ENCODE measurements at places on chromosomes 1 and 21. TPM values are rescaled to one million over a fixed set of nuclear protein-coding genes. Genes with fewer than 3 reads are reported as not detected.

The ASTN1 gene
- not detected for total RNA-seq

DNA sequence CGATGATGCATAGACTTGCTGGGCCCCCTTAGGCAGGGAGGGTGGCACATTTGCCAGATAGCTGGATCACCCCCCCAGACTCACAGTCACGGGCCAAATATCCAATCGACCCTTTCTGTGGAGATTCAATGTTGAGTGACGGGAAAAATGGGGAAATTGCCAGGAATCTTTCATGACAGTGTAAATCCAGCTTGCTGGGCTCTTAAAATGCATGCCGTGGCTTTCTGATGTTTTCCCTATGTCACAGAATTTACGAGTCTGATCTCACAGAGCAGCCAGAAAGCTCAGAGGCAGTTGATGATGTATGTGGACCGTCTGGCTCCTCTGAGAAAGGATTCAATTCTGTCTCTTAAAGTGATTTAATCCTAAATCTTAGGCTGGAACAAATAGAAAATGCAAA is 150.1 kb upstream of the ZNF644 start:
- no peak overlapping the region for H3K4me3 ChIP-seq
- no peaks in the 10 kb centered on the region for H3K4me1 ChIP-seq
- no peaks in the 10 kb centered on the region for H3K36me3 ChIP-seq
- no peak for DNase-seq

GRCh38 chr1:53069265-53069662 is 7.3 kb downstream of the PODN start:
- no peaks in the 10 kb centered on the region for H3K36me3 ChIP-seq
- no peaks in the 10 kb centered on the region for H3K4me1 ChIP-seq
- peaks cover 7% of the 10 kb centered on the region for H3K27me3 ChIP-seq
- no peak overlapping the region for H3K4me3 ChIP-seq

The GBP6 gene
- 2.8 TPM for total RNA-seq

DNA sequence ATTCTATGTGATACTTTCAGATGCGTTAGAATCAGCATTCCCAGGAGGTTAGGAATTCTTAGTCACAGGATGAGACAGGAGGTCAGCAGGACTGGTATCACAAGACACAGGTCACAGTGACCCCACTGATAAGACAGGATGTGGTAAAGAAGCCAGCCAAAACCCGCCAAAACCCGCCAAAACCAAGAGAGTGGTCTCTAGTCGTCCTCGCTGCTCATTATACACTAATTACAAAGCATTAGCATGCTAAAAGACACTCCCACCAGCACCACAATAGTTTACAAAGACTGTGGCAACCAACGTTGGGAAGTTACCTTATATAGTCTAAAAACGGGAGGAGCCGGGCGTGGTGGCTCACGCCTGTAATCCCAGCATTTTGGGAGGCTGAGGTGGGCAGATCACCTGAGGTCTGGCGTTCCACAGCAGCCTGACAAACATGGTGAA is 13.9 kb upstream of the ACTA1 start:
- no peak overlapping the region for H3K27ac ChIP-seq
- H3K4me1 ChIP-seq = no peaks in the 10 kb centered on the region
- DNase-seq = no peak
- H3K27me3 ChIP-seq = no peaks in the 10 kb centered on the region
- no peak overlapping the region for H3K4me3 ChIP-seq

DNA sequence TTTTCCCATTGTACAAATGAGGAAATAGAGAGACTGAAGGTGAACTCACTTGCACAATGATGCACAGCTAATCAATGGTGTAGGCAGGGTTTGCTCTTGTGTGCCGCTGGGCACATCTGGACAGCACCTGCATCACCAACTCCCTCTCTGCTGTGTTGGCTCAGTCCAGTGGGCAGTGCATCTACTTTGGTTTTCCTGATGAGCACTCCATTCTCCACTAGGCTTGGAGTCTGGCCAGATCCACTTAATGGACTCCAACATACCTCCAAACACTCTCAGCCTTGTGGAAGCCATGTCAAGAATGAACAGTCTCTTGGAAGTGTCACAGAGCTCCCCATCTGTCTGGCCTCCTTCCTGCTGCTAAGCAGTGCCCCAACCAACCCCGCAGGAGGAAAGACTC is 152.2 kb downstream of the HIVEP3 start:
- no peak overlapping the region for H3K4me3 ChIP-seq
- no peak for DNase-seq
- peaks cover 3% of the 10 kb centered on the region for H3K36me3 ChIP-seq
- peaks cover 7% of the 10 kb centered on the region for H3K4me1 ChIP-seq

The ABCA4 gene
- total RNA-seq = 2.5 TPM

DNA sequence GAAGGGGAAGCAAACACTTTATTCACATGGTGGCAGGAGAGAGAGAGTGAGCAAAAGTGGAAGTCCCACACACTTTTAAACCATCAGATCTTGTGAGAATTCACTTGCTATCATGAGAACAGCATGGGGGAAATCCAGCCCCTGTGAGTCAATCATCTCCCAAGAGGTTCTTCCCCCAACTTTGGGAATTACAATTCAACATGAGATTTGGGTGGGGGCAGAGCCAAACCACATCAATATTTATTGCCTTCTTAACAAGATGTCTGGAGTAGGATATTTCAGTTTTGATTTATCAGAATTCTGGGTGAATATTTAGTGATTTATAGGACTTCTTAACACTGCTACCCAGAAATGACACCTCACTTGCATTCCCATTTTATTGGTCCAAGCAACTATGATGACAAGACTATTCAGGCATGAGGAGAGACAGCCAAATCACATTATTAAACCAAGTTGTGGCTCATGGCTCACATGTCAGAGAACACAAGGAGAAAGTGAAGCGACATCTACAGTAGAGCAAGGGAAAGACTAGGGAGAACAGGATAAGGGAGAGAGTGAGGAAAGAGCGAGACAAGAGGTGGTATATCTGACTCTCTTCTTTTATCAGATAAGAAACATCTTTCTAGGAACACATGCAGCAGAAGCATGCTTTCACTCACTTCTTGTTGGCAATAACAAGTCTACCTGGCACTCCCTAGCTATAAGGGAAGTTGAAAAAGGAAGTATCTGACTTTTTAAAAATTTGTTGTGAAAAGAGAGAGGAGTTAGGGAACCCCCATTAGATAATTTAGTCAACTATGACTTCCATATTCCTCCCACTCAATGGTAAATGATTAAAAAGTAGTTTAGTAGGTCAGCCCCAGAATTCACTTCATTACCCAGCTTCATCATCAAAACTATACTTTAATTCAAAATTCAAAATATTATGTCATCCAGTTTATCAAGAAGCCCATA is 36.6 kb upstream of the PTPRC start:
- peak overlapping the region; percentile 52 for H3K27ac ChIP-seq
- H3K4me3 ChIP-seq = peak overlapping the region; percentile 53
- peaks cover 93% of the 10 kb centered on the region for H3K4me1 ChIP-seq
- DNase-seq = peak; percentile 37

GRCh38 chr1:31013187-31013864 is 52.2 kb downstream of the PUM1 start:
- no peaks in the 10 kb centered on the region for H3K27me3 ChIP-seq
- no peak overlapping the region for H3K27ac ChIP-seq
- peaks cover 68% of the 10 kb centered on the region for H3K4me1 ChIP-seq
- no peak overlapping the region for H3K4me3 ChIP-seq

The TMCC2 gene
- total RNA-seq = 5.8 TPM

The DPT gene
- not detected for total RNA-seq

GRCh38 chr1:74486036-74486435 is 26.4 kb downstream of the LRRC53 start:
- no peaks in the 10 kb centered on the region for H3K36me3 ChIP-seq
- no peaks in the 10 kb centered on the region for H3K27me3 ChIP-seq
- no peak overlapping the region for H3K27ac ChIP-seq
- H3K4me1 ChIP-seq = no peaks in the 10 kb centered on the region
- DNase-seq = no peak
- H3K4me3 ChIP-seq = no peak overlapping the region

The OXCT2 gene
- total RNA-seq = 2.9 TPM

The CSTB gene
- 32.3 TPM for total RNA-seq

GRCh38 chr1:78032996-78033796 is 12.6 kb upstream of the GIPC2 start:
- H3K27ac ChIP-seq = no peak overlapping the region
- H3K27me3 ChIP-seq = peaks cover 20% of the 10 kb centered on the region
- H3K36me3 ChIP-seq = no peaks in the 10 kb centered on the region
- no peak for DNase-seq
- H3K4me1 ChIP-seq = no peaks in the 10 kb centered on the region

The NEGR1 gene
- total RNA-seq = not detected

DNA sequence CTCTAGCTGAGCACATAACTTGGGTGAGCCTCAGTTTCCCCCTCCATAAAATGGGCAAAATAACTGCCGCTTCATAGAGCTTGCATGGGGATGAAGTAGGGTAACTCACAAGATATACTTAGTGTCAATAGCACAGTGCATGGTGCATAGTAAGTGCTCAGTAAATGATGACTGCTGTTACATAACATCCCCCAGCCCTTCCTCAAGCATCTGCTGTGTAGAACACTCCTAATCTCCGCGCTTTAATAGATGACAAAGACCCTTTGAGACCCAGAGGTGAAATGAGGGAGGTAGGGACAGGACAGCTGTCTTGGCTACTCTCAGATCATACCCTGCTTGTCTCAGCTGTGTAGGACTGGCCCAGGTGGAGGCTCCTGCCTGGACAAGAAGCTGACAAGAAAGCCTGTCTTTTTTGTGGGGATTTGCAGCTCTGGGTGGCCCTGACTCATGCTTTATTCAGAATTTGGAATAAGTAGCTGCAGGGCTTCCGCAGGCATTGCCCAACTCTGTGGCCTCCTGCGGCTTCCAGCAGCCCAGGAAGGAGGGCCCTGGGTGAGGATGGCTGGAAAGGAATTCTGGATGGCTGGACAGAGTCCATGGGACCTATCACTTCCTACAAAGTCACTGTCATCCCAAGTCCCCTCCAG is 20.7 kb upstream of the PADI4 start:
- no peak overlapping the region for H3K27ac ChIP-seq
- H3K36me3 ChIP-seq = no peaks in the 10 kb centered on the region
- H3K27me3 ChIP-seq = peaks cover 10% of the 10 kb centered on the region
- no peaks in the 10 kb centered on the region for H3K4me1 ChIP-seq

- DNase-seq = no peak
- H3K27ac ChIP-seq = no peak overlapping the region
- H3K4me1 ChIP-seq = peaks cover 48% of the 10 kb centered on the region
- H3K4me3 ChIP-seq = no peak overlapping the region
Observed at GRCh38 chr1:25806418-25806817, 6.4 kb downstream of the SELENON start.

GRCh38 chr1:51569284-51570062 is 47.4 kb upstream of the OSBPL9 start:
- H3K4me3 ChIP-seq = peak overlapping the region; percentile 71
- H3K36me3 ChIP-seq = no peaks in the 10 kb centered on the region
- H3K4me1 ChIP-seq = peaks cover 33% of the 10 kb centered on the region
- H3K27ac ChIP-seq = peak overlapping the region; percentile 89

- DNase-seq = no peak
- H3K36me3 ChIP-seq = no peaks in the 10 kb centered on the region
- no peaks in the 10 kb centered on the region for H3K27me3 ChIP-seq
- H3K27ac ChIP-seq = no peak overlapping the region
- no peaks in the 10 kb centered on the region for H3K4me1 ChIP-seq
- H3K4me3 ChIP-seq = no peak overlapping the region
Observed at GRCh38 chr1:192943108-192943507, 116.1 kb downstream of the UCHL5 start.

The PDPN gene
- total RNA-seq = not detected

The RGS13 gene
- total RNA-seq = not detected

GRCh38 chr1:2229911-2230731 is 2.0 kb downstream of the SKI start:
- peak overlapping the region; percentile 93 for H3K27ac ChIP-seq
- H3K4me3 ChIP-seq = peak overlapping the region; percentile 92
- H3K27me3 ChIP-seq = no peaks in the 10 kb centered on the region
- no peak for DNase-seq
- H3K36me3 ChIP-seq = peaks cover 10% of the 10 kb centered on the region

DNA sequence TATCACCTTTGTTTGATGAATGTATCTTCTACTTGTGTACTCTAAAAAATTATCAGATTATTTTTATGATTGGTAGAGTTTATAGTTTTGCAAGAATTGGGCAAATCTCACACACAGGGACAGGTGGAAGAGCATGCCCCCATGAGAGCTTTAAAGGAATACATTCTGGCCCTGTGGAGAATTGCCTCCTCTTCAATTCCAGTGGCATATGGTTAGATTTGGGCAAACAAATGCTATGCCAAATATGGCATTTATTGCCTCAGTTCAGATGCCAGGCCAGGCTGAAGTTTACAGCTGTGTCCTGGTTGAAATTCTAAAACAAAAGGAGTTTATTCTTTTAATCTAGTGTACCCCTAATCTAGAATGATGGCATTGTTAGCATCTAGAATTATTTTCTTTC is 162.4 kb upstream of the CACYBP start:
- no peaks in the 10 kb centered on the region for H3K27me3 ChIP-seq
- DNase-seq = no peak
- no peak overlapping the region for H3K4me3 ChIP-seq
- H3K4me1 ChIP-seq = peaks cover 6% of the 10 kb centered on the region

GRCh38 chr1:170790651-170791071 is 126.7 kb downstream of the PRRX1 start:
- no peak overlapping the region for H3K27ac ChIP-seq
- H3K4me1 ChIP-seq = no peaks in the 10 kb centered on the region
- no peaks in the 10 kb centered on the region for H3K36me3 ChIP-seq

The CAPZA1 gene
- 216 TPM for total RNA-seq

DNA sequence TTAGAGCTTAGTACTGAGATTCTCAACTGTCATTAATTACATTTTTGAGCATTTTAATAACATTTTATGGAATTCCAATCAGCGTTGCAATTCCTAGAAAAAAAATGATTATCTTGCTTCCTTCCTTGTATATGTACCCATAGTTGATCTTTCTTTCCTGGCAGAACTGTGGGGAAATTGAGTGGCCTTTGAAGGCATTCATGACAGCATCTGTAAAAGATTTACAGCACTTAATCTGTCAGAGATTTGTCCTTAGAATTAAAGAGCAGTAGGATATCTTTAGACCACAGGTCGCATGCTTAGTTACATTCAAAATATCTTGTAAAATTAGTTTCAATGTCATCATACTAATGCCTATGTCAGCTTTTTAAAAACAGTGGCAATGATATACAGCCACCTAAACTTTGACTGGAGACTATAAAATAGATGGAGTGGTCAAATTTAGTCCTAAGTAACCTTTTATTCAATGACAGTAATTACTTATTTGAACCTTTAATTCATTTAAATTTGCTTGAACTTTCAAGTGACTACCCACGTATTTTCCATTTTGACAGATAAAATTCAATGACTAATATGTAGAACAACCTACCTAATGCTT is 692.0 kb downstream of the NCAM2 start:
- no peaks in the 10 kb centered on the region for H3K4me1 ChIP-seq
- no peaks in the 10 kb centered on the region for H3K36me3 ChIP-seq
- no peak overlapping the region for H3K27ac ChIP-seq
- H3K27me3 ChIP-seq = no peaks in the 10 kb centered on the region
- DNase-seq = no peak

- no peaks in the 10 kb centered on the region for H3K4me1 ChIP-seq
- H3K4me3 ChIP-seq = no peak overlapping the region
- H3K36me3 ChIP-seq = no peaks in the 10 kb centered on the region
- H3K27me3 ChIP-seq = no peaks in the 10 kb centered on the region
- no peak for DNase-seq
Observed at GRCh38 chr1:180778782-180779398, 133.8 kb upstream of the KIAA1614 start.
